ENCODE measurements at places on chromosomes 1 and 21.

DNA sequence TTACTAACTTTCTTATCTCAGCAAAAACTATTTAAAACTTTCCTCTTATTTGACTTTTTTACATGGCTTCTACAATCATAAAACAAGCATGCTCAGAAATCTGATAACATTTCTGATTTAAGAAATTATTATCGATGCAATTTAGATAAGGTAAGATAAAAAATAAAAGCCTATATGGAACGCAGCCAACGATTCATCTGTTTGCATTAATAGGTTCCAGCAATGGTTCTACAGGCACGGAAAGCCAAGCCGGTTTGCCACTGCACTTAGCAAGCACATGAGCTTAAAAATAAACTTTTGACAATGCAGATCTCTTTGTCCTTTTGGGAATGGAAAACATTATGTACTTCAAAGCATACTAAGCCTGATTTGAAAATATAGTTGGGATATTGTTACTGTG is 77.5 kb upstream of the KCNK2 start:
- peak; percentile 64 for DNase-seq

DNA sequence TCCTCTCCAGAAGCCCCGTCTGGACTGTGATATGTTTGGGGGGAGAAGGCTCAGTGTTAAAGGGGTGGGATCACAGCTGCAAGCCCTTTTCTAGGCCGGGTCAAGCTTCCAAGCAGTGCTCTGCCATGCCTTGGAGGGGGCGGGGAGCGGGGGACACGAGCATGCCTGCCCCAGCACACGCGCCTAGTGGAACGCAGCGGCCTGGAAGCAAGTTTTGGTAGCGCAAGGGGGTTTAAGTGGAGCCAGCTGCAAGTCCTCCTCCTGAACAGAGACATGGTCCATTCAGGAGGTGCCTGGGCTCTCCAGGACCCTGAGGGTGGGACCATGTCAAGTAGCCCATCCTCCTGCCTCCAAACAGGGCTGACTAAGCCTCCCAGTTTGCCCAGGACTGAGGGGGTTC is 112.2 kb downstream of the CASZ1 start:
- no peak for DNase-seq

DNA sequence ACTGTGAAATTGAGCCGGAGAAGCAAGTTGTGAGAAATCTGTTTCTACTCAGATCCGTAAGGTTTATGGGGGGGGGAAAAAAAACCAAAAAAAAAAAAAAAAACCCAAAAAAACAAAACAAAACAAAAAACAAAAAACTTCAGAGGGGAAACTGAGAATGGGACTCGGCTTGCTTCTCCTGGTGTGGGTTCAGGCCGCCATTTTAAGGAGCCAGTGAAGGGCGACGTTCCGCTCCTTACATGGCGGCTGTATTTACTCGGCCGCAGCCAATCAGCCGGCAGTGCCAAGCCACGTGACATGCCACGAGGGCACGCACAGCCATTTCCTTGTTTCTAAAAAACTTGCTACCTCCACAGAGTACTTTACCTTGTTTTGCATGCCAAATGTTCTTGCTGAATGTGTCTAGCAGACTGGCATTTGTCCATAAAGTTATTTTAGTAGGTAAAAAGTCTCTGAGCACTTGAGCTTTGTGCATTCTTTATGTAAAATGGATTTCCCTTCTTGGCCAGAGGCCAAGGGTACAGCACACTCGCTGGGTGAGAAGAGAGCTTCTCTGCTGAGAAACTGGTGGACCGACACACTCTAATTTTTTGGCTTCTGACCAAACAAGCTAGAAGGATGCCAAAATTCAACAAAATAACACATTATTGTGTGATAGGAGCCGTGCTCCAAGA is 101.8 kb downstream of the NFIA start:
- peak; percentile 59 for DNase-seq

- no peak for DNase-seq
Measured at GRCh38 chr1:198295971-198296370, 139.2 kb downstream of the NEK7 start.

- no peak for DNase-seq
Measured at GRCh38 chr1:239630767-239631166, 244.4 kb downstream of the CHRM3 start.

- no peak for DNase-seq
Measured at GRCh38 chr1:64093941-64094340, 109.5 kb upstream of the UBE2U start.

- DNase-seq, result no peak
Measured at GRCh38 chr1:247111700-247112478, 7.7 kb upstream of the ZNF669 start.

GRCh38 chr21:41878831-41879189 is 334 bp downstream of the PRDM15 start:
- DNase-seq, result no peak

- no peak for DNase-seq
Measured at GRCh38 chr1:4594286-4594991, 60.0 kb upstream of the AJAP1 start.

- no peak for DNase-seq
Measured at GRCh38 chr1:7519181-7519860, 251.8 kb upstream of the VAMP3 start.

DNA sequence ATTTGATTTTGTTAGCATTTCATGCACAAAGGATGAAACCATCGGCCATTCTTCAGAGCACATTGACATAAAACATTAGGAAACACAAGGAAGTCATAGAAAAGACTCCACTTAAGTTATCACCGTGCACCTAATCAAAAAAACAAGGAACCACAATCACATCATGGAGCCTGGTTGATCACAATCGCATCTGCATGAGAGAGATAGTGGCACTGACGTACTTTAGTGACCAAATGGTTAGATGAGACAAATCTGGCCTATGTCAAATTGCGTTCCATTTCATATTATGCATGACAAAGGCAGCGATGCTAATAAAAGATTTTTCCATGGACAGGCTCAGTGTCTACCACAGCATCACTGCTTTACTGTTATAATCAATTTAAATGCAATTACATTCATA is 571.8 kb upstream of the ADGRL2 start:
- no peak for DNase-seq

- no peak for DNase-seq
Measured at GRCh38 chr1:34867415-34867814, 7.9 kb upstream of the SMIM12 start.

DNA sequence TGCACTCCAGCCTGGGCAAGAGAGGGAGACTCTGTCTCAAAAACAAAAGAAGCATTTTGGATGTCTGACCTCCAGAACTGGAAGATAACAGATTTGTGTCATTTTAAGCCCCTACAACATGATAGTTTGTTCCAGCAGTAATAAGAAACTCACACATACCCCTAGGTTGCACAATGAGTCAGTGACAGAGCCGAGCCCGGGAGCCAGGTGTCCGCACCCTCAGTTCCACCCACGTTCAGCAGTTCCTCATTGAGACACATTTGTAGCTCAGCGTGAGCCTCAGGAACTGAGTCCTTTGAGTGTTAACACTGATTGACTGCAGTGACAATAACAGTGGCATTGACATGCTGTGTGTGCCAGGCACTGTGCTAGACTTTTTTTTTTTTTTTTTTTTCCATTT is 19.8 kb downstream of the LRRC38 start:
- no peak for DNase-seq

GRCh38 chr1:54227091-54227602 is 27.2 kb downstream of the MRPL37 start:
- no peak for DNase-seq

DNA sequence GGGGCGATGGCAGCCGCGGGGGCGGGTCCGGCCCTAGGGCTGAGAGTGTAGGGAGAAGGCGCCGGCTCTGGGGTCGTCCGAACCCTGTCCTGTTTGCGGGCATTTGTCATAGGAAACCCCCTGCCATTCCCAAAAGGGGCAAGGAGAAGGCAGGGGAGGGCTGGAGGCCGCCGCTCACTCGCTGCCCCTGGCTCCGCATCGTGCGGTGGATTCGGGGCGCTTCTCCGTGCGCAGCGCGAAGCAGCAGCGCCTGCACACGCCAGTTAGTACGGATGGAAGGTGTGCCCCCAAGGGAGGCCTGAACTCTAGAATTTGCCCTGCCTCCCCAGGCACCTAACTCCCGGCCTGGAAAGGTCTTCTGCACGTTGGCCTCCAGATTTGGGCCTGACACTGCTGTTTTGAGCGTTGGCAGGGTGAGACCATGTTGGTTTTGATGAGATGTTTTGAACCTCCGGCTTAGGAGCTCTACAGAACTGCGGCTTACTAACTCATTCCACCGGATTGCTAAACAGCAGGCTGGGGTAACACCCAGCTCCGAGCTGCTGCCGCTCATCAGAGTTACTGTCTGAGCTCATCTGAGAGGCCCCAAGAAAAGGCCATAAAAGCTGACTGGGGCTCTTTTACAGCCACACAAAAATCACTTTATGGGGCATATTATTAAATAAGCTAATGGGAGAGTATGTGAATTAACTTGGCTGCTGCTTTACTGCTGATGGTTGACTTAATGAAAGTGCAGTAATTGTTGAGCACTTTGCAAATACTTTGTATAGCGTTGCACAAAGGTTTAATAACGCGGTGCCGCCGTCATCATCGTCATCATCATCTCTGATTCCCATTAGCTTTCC is 987 bp downstream of the GPR137B start:
- DNase-seq, result no peak

DNA sequence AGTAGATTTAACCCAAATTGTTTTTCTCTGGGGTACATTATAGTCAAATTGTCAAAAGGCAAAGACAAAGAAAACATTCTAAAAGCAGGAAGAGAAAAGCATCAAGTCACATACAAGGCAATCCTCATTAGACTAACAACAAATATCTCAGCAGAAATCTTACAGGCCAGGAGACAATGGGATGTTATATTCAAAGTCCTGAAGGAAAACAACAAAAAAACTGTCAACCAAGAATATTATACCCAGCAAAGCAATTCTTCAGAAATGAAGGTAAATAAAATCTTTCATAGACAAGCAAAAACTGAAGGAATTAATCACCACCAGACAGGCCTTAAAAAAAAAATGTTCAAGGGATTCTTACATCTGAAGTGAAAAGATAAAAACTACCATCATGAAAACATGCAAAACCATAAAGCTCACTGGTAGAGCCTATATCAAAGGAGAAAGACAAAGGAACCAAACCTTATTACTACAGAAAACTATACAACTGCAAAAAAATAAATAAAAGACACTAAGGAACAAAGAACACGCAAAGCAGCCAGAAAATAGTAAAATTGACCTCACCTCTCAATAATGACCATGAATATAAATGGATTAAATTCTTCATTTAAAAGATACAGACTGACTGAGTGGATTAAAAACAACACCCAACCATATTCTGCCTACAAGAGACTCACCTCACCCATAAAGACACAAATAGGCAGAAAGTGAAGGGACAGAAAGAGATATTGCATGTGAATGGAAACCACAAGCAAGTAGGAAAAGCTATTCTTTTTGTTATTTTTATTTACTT is 113.8 kb upstream of the ZC3H11B start:
- DNase-seq, result no peak

DNA sequence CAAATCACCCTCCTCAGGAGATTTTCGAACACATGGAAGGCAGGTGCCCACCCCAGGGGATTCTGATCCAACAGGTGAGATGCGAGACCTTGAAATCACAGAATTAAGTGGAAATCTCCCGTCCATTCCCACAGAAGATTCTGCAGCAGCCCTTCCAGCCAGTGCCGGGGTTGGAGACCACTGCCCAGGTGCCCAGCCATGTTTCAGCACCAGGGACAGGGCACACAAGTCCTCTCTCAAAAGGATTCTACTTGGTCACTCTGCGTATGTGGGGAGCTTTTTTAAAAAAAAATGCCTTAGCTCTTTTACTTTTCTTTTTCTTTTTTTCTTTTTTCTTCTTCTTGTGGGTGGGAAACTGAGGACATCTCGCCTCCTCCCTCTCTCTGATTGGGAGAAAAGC is 80.7 kb downstream of the VWA5B1 start:
- DNase-seq, result no peak

DNA sequence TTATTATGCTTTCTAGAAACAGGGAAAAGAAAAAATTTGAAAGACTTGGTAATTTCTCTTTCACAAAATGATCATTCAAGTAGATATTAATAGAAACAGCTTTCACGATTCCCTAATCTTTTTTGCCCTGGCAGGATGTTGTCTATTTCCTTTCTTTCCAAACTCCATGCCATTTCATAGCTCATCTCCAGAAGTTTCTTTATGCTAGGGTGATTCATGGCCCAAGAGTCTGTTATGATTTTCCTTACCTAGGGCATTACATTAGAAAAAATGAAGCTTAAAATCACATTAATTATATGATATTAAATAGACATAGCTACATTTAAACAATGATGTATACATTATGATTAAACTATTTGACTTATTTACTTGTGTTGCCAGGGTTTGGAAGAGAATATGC is 762.1 kb downstream of the LTN1 start:
- DNase-seq, result no peak

DNA sequence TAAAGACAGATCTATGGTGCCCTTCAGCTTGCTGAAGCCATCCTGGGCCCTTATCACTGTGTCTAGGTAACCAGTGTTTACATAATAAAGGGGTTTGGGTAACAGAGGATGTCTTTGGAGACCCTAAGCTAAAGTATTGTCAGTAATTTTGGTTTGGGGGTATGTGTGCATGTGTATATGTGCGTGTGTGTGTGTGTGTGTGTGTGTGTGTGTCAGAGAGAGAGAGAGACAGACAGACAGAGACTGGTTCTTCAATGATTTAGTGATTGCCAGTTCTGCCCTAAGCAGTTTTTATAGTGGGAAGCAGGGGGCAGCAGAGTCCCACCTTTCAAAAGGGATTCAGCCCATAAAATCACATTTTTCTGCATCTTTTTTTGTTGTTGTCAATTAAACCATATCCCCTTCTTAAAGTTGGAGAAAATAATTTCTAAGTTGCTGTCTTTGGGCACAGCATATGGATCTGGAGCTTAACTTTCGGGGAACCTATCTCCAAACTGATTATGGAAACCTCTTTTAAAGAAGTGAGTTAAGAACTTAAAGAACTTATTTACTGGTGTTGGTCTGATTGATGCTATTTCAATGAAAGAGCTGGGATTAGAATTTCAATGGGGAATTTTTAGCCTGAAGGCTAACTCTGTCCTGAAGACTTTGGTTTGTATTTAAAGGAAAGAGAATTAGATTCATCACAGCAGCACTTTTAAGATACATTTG is 51.1 kb downstream of the ZNF326 start:
- peak; percentile 70 for DNase-seq

DNA sequence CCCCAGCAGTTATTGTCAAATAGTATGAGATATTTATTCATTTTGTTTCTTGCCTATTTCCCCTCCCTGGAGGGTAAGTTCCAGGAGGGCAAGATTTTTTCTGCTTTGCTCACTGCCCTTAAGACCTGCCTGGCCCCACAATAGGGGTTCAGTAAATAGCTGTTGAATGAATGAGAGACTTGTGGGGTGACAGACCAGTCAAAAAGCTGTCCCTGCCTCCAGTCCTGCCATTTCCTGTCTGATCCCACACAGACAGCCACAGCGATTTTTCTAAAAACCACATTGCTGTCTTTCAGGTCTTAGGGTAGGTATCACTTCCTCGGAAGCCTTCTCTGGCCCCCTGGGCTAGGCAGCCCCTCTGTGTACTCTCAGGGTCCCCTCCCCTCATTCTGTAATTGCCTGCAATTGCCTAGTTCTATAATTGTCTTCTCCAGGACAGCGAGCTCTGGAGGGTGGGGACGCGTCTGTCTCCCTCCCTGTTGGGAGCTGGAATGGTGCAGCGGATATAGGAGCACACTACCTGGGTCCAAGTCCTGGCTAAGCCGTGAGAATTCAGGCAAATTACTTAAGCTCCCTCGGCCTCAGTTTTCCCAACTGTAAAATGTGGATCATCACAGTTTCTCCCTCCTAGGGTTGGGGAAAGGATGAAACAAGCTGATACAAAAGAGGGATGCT is 1.8 kb upstream of the EXTL1 start:
- DNase-seq, result no peak

GRCh38 chr1:199954699-199955098 is 72.8 kb upstream of the NR5A2 start:
- DNase-seq, result no peak

- DNase-seq, result no peak
Measured at GRCh38 chr1:111739925-111740765, 950 bp upstream of the INKA2 start.

Data from SK-N-MC (cell line).